ENCODE measurements at places on chromosomes 6 and 20.

- DNase-seq: no peak
These were observed 866.1 kb upstream of the ADGRB3 start for GRCh38 chr6:67768972-67769371.

DNA sequence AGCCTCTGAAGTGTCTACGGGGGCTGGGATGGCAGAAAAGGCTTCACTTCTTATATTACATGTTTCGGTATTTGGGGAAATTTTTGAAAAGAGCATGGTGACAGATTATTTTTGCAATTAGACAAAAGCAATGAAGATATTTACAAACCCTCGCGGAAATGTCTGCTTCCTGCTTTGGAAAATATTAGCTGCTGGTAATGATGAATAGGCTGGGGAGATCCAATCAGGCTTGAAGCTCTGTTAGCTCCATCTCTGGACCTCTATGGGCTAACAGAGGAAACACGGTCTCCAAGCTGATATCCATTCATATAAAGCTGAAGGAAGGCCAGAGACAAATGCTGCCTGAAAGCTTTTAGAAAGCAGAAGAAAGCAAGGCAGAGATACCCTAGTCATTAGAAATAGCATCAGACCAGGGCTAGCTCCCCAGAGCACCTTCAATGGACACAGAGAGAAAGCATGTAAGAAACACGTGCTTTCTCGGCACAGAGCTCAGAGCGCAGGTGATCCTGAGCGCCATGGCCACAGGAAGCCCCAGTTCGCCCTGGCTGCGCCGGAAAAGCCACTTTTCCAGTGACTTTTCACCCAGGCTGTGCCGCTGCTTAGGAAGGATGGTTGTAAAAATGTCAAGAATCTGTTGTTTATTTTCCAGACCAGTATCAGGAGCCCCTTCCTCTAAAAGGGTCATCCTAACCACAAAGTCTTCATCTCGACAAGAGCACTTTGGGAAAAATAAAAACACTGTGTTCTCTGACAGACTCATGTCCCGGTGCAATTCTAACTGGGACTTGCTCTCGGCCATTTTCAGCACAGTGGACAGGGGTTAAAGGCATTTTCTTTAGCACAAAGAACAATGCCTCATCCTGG lies 68.5 kb upstream of the NFATC2 start:
- DNase-seq: no peak

DNA sequence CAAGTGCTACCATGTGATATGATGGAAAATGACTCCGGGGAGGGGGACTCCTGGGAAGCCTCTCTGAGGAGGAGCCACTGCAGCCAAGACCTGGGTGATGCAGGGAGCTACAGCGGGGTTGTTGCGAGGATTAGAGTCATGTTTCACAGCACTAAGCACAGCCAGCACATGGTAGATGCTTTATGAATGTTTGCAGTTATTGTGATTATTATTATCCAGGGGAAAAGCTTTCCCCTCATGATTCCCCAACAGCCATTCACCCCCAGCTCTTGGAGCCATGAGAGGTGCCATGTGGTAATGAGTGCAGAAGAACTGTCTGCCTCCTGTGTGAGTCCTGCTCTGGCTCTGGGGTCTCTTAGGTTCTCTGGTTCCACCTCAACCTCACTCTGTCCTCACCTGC lies 39.9 kb downstream of the RSPO4 start:
- DNase-seq: no peak

- no peak for DNase-seq
These were observed 71.2 kb downstream of the KIAA0319 start for GRCh38 chr6:24574809-24575208.

GRCh38 chr6:129124347-129124746 lies 241.4 kb downstream of the LAMA2 start:
- no peak for DNase-seq

DNA sequence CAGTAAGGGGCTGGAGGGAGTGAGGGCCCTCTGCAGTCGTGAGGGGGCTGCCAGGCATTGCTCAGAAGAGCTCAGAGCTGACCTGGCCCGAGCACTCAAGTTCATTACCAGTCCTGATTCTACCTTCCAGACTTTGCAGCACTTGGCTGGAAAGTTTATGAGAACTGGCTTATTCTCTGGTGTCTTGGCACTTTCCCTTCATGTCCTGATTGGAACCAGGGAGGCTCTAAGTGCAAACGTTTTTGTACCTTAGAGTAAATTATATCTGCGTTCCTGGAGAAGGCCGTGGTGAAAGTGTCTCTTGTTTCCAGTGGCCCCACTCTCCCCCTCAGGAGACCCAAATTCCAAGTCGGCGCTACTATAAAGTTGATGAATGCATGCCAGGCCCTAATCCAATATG lies 402.3 kb downstream of the CDC5L start:
- no peak for DNase-seq

GRCh38 chr20:17625246-17626051 lies 55.6 kb downstream of the DSTN start:
- no peak for DNase-seq

GRCh38 chr6:130787726-130788500 lies 39.3 kb upstream of the SMLR1 start:
- no peak for DNase-seq

DNA sequence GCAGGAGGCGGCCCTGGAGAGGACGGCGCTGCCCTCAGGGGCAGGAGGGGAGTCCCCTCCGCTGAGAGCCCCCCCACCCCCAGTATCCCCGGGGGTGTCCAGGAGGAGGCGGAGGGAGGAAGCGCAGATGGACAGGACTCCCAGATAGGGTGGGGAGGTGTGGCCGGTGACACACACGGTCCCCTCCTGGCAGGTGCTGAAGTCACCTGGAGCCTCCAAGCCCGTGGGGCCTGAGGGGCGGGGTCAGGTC lies 1.4 kb downstream of the STMN3 start:
- no peak for DNase-seq

Data from activated CD8-positive, alpha-beta memory T cell treated with anti-CD3 and anti-CD28 coated beads for 1 hour (primary cell).